ENCODE measurements at places on chromosomes 7 and 10. TPM values are rescaled to one million over a fixed set of nuclear protein-coding genes. Genes with fewer than 3 reads are reported as not detected.

UCN3 gene
- not detected for total RNA-seq

ZPBP gene
- total RNA-seq: not detected

SLC16A9 gene
- total RNA-seq: 0.84 TPM

GSAP gene
- total RNA-seq: 1.1 TPM

GRCh38 chr7:102214477-102215072 is 72.1 kb upstream of the SH2B2 start:
- no peaks in the 10 kb centered on the region for H3K27me3 ChIP-seq
- no peak overlapping the region for H3K4me3 ChIP-seq
- no peak overlapping the region for H3K27ac ChIP-seq
- no peak for DNase-seq
- H3K4me1 ChIP-seq: no peaks in the 10 kb centered on the region
- H3K36me3 ChIP-seq: peaks cover 1% of the 10 kb centered on the region

DNA sequence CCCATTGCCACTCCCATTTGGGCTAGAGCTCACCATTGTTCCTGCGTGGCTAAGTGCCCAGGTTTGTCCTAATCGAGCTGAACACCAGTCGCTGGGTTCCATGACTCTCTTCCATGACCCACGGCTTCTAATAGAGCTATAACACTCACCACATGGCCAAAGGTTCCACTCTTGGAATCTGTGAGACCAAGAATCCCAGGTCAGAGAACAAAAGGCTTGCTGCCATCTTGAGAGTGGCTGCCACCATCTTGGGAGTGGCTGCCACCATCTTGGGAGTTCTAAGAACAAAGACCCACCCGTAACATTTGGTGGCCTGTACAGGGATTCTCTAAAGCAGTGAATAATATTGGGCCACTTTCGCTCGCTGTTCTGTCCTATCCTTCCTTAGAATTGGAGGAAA is 37.0 kb downstream of the AKR1B15 start:
- H3K4me3 ChIP-seq: no peak overlapping the region
- DNase-seq: no peak
- H3K27me3 ChIP-seq: peaks cover 24% of the 10 kb centered on the region

GRCh38 chr10:32104622-32105509 is 48.6 kb upstream of the KIF5B start:
- no peak overlapping the region for H3K4me3 ChIP-seq
- no peaks in the 10 kb centered on the region for H3K36me3 ChIP-seq
- peaks cover 3% of the 10 kb centered on the region for H3K27me3 ChIP-seq
- no peak for DNase-seq
- no peaks in the 10 kb centered on the region for H3K4me1 ChIP-seq
- H3K27ac ChIP-seq: no peak overlapping the region

Data from activated naive CD4-positive, alpha-beta T cell treated with anti-CD3 and anti-CD28 coated beads for 36 hours (primary cell).